Neural crest cell (in vitro differentiated cells): ENCODE measurements at places on chromosomes 2 and 18.

DNA sequence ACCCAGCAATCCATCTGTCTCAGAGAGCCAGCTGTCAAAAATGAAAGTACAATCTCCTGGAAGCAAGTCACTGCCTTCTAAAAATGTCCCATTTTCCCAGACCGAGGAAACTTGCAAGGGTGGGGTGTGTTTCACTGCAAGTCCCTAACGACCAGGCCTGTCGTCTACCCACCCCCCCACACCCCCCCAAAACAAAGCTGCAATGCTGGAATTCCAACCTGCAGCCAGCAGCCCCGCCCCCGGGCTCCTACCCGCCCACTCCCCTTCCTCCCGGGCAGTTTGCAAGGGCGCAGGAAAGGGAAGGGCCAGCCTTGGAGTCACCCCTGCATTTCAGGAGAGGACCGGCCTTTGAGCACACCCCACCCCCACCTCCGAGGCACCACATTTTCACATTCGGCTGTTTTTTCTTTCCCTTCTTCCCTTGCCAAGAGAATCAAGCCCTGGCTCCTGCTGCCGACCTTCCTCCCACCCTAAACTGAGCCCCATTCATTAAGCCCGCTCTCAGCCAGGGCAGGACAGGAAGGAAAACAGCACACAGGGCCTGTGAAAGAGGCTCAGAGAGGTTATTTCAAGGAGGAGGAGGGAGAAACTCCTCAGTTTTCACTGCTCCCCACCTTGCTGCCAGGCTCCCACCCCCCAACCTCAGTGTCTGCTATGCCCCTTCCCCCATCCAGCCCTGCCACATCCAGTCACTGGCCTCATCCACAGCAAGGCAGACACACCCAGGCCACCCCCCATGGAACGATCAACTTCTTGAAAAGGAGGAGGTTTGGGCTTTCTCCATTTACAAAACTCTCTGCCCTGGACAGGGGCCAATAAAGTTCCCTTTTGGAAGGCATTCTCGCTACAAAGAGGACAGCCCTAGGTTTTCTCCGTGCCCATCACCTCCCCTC, 11.3 kb downstream of the SMAD7 start:
- no peak for DNase-seq

DNA sequence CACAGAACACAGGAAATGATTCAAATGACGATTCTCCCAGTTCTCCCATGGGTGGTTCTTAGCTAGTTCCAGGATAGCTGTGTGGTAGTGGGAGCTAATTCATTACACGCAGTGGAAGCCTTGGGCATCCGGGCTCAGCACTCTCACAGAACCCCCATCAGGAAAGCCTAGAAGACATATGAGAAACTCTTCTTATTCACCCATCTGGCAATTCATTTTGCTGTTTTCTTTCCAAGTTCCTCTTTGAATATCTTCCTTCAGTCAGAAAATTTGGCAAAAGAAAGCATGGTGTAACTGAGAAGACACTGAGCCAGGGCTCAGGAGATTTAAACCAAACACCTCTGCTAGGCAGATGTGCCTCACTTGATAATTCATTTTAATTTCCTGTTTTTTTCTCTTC, 85.2 kb upstream of the FN1 start:
- DNase-seq = no peak

DNA sequence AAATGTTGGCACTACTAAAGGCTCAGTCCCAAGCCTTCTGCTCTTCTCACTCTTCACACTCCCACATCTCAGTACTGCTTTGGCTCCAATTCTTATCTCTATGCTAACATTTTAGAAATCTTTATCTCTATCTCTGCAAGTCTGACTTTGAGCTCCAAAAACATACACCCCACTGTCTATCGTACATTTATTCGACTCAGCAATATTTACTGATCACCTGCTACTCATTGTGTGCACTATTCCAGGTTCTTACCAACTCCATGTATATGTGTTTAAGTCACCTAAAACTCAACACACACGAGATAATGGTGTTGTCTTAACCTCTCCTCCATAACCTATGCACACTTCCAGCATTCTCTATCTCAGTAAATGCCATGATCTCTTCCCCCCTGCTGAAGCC, 268.2 kb upstream of the CRIM1 start:
- no peak for DNase-seq

DNA sequence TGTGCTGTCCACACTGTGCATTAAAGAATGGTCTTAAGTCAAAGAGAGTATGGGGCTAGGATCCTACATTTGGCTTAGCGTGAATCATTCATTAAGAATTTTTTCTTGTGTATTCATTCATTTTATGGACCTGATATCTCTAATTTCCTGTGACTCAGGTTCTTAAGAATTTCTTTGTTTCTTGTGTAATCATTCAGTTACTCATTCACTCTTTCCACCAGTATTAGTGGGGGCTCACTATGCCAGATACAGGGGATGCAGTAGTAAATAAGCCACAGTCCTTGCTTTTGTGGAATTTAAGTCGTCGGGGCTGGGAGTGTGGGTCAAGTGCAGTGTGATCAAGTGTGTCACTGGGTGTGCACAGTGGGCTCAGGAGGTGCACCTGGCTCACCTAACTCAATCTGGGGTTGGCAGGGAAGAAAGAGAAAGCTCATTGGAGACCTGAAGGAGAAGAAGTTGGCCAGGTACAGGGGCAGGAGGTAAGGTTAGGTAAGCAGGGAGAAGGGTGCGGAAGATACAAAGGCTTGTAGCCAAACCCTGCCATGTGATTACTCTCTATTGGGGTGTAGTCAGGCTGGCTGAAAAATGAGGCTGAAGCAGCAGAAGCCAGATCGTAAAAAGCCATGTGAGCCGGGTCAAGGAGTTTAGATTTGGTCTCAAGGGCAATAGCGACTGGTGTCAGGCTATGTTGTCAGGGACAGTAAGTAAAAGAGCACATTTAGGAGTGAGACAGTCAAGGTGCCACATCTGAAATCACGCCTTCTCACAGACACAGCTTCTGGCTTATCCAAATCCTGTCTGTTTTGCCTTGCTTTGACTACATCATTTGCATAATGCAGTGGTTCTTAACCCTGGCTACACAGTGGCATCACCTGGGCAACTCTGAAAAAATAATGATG, 67.2 kb downstream of the KCTD1 start:
- DNase-seq = no peak

- no peak for DNase-seq
Measured at GRCh38 chr2:42297322-42297936, 63.6 kb downstream of the COX7A2L start.

DNA sequence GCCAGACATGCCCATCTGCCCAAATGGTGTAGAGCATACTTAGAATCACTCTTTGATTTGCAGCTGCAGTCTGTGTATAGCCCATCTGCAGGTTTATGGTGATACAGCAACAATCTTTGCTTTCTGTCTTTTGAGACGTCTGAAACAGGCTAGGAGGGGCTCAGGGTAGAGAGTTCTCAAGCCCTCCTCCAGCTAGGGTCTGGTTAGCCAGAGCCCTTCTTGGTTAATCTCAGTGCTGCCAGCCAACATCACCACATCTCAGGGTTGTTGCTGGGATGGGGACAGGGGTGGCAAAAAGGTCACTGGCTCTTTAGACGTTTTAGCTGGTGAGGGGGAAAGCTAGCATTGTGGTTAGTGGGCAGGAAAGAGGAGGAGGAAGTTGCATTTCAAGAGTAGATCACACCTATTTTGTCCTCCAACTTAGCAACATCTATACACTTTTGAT, 136.6 kb upstream of the ACAA2 start:
- DNase-seq = no peak

DNA sequence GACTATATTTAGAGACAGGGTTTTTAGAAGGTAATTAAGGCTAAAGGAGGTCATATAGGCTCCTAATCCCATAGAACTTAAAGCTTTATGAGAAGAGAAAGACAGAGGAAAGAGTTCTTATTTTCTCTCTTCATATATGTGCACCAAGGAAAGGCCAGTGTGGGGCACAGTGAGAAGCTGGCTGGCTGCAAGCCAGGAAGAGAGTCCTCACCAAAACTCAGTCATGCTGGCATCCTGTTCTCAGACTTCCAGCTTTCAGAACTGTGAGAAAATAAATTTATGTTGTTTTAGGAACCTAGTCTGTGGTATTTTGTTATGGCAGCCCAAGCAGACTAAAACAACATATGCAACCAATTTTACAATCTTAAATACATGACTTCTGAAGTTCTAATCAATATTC, 31.5 kb upstream of the ATIC start:
- DNase-seq = no peak

DNA sequence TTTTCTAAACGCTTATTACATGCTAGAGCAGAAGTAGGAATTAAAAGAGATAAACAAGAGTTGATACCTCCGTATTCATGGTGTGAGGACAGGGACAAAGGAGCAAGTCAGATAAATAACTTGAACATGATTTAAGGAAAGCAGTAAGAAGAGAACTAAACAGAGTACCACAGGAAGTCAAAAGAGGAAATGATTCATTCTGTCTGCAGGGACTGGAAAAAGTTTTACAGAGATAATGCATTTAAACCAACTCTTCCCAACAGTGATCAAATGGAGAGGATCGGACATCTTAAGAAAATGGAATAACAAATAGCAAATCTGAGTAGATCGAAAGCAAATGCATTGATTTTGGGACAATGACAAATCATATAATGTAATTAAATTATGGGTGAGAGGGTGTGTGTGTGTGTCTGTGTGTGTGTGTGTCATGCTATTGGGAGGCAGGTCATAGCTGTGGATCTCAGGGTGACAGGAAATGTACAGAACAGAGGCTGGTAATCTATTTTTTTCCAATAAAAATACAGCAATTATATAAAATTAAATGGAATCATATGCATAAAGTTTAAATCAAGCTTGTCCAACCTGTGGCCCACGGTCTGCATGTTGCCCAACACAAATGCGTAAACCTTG, 113.4 kb downstream of the MC4R start:
- DNase-seq = no peak

- no peak for DNase-seq
Measured at GRCh38 chr2:120509213-120509815, 163.4 kb downstream of the INHBB start.

GRCh38 chr2:112582314-112582746, 2.1 kb upstream of the CHCHD5 start:
- DNase-seq = no peak

GRCh38 chr2:133296401-133296800, 271.9 kb downstream of the NCKAP5 start:
- no peak for DNase-seq

GRCh38 chr2:3902131-3902530, 198.8 kb downstream of the DCDC2C start:
- no peak for DNase-seq

DNA sequence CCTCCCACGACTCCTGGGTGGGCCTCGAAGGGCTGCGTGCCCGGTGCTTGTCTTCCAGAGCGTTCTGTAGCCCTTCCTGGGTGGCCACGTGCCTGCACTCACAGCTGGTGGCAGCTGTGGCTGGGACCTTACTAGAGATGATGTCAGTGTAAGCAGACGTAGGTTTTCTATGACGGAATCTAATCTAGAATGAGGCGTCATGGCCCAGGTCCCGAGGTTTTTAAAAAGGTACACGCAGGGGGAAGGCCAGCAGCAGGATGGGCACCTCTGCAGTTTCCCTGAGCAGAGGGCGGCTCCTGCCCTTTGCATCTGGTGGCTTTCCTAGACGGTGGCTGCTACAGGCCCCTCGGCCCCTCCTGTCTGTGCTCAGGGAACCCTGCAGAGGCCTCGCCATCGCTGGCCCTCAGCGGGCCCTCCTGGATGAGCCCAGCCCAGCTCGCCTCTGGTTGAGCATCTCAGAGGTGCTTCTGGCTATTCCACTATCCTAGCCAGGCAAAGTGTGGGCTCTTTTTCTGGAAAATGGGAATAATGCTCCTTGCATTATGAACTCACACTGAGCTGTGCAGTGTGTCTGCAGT, 49.6 kb upstream of the PXDN start:
- DNase-seq = no peak

GRCh38 chr2:33190393-33190937, 243.7 kb downstream of the LTBP1 start:
- no peak for DNase-seq

DNA sequence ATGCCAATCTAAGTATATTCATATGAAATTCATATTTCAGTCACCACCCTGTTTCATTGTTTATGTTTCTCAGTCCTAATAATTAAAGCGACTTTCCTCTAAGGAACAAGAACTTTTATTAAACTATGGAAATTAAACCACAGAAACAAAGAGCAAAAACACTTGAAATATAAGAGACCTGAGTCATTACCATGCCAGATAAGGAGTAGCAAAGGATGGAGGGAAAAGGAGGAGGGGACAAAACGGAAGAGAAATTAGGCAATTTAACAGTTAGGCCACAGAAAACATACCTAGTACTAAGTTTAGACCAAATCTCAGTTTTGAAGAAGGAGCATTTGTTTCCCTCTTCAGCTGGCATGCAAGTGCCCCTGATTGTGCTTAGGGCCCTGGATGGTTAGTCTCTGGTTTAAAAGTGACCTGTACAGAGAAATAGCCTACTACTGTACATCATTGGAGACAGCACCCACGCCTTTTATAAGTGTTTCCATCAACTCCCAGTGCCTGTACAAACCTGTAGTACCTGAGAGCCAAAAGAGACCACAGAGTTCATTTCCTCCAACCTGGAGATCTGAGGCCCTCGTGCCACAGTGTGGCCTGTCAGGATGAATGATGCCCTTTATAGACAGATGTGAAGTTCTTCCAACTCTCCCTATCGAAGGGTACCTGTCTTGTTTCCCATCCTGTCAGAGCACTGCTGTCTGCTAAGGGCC, 74.5 kb downstream of the SPATS2L start:
- no peak for DNase-seq

GRCh38 chr2:177265824-177266817, 1.6 kb upstream of the NFE2L2 start:
- DNase-seq = no peak

DNA sequence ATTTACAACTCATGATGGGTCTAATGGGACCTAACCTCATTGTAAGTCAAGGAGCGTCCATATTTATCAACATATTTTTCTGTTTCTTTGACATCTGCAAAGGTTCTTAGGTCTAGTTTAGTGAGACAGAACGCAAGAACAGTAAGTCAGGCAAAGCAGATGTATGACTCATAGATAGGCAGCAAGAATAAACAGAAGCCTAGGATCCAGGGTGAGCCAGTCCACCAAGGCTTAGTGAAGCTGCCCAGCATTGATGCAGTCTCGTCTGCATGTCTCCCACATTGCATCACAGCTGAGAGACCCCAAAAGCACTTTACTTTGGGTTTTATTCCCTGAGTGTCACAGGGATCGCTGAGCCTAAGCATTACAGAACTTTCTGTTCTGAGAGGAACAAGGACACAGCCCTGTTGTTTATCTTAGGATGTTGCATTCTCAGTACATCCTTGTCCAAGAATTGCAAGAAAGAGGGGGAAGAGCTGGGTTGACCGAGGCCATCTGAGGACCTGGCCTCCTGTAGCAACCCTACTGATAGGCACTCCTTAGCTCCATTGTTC, 29.6 kb upstream of the TMEM177 start:
- no peak for DNase-seq

- DNase-seq = no peak
Measured at GRCh38 chr18:61935362-61935761, 42.6 kb upstream of the RNF152 start.

GRCh38 chr2:46925474-46926351, 10.1 kb upstream of the MCFD2 start:
- DNase-seq = no peak
